H54 (cell line): ENCODE measurements at places on chromosomes 1 and 21.

DNA sequence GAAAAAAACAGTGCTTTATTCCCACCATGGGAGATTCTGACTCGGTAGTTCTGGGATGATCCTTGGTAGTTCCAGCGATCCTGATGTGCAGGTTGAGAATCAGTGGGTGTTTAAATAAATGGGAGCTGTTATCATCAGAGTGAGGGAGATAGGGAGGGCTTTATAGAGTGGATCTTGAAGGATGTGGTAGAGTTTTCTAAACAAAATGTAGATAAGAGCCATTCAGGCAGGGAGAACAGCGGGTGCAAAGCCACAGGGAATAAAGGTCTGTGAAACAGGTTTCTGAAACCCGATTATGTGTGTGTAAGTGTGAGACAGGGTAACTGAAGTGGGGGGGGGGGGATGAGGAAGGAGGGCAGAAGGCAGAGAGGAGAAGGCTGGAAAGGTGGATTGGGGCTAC is 75.8 kb upstream of the ADAR start:
- DNase-seq = no peak

GRCh38 chr1:200981278-200981677 is 42.2 kb downstream of the KIF21B start:
- no peak for DNase-seq

GRCh38 chr1:147673816-147674215 is 3.5 kb upstream of the ACP6 start:
- no peak for DNase-seq

- DNase-seq = peak; percentile 82
These were observed at the start of gene TM2D1 for GRCh38 chr1:61724813-61725694. Gene TM2D1 (minus strand): TSS chr1:61725141. CDS start chr1:61725120, 21 bp downstream.

GRCh38 chr1:84997667-84998600 is 1.0 kb upstream of the MCOLN2 start:
- DNase-seq = no peak
